ENCODE measurements at places on chromosomes 6 and 20. TPM values are rescaled to one million over a fixed set of nuclear protein-coding genes. Genes with fewer than 3 reads are reported as not detected.

- H3K27ac ChIP-seq, result no peak overlapping the region
- no peaks in the 10 kb centered on the region for H3K36me3 ChIP-seq
- DNase-seq, result no peak
- no peaks in the 10 kb centered on the region for H3K4me1 ChIP-seq
- H3K27me3 ChIP-seq, result no peaks in the 10 kb centered on the region
Measured at GRCh38 chr20:7308163-7308562, 540.7 kb downstream of the BMP2 start.

DNA sequence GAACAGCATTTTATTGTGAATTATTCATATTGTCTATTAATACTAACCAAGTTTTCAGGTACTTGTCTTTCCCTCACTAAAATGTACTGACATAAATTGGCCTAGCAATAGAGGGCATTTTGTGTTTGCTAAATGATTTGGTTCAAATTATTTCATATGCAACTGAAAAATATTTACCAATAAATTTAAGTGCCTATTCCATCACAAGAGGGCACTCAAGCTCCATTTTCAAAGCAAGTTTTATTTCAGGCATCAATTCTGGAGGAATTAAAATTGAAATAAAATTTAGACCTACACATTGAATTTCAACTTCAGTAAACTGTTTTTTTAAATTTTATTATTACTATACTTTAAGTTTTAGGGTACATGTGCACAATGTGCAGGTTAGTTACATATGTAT is 114.3 kb upstream of the SYNCRIP start:
- no peaks in the 10 kb centered on the region for H3K27me3 ChIP-seq
- no peaks in the 10 kb centered on the region for H3K4me1 ChIP-seq
- no peak overlapping the region for H3K27ac ChIP-seq
- H3K36me3 ChIP-seq, result no peaks in the 10 kb centered on the region

DNA sequence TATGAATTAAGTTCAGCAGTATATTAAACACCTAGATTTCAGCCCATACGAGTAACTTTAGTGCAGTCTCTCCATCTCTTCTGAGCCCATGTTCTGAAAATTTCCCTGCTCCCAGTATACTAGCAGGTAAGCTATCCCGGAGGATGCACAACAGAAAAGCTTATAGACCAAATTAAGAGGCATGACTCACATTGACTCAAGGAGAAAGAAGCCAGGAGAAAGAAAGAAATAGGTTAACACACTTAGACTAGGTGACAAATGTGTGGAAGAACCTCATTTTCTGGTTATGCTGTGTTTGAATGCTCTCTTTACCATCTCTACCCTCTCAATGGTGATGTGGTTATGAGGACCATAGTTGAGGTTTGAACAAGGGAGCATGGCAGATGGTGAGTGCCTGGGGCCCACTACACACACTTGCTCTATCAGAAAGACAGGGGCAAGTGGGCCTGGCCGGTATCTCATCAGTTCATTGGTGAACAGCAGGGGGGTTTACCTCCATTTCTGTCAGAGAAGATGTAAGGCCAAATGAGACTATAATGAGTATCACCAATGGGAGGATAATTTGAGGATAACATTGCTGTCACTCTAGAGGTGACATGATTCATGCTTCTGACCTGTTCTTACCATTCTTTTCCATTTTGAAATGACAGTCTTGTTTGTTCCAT is 902.3 kb upstream of the FLRT3 start:
- no peak for DNase-seq
- no peaks in the 10 kb centered on the region for H3K4me1 ChIP-seq
- H3K4me3 ChIP-seq, result no peak overlapping the region
- no peaks in the 10 kb centered on the region for H3K27me3 ChIP-seq

The IL22RA2 gene
- total RNA-seq, result not detected

The PACRG gene
- total RNA-seq, result 1.8 TPM

Measured in psoas muscle (tissue), 8 donors.